ENCODE measurements at places on chromosomes 2 and 18.
A peak's percentile ranks its signal among the peaks of the same experiment; 100 is the strongest.

DNA sequence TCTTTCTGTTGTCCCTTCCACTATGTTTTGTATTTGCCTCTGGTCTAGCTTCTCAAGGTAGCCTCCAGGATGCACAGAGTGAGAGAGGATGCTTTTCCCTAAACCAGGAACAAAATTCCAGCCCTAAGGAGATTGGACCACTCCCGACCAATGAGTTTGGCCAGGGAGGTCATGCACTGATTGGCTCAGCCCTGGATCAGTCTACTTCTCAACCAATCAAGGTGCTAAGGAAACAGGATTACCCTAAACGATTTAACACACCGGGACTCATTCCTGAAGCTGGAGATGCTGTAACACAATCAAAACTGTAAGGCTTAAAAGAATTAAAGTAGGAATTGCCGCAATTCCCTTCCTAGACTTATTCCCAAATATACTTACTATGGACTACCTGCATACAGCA, 34.2 kb upstream of the NR4A2 start:
- no peak for DNase-seq

DNA sequence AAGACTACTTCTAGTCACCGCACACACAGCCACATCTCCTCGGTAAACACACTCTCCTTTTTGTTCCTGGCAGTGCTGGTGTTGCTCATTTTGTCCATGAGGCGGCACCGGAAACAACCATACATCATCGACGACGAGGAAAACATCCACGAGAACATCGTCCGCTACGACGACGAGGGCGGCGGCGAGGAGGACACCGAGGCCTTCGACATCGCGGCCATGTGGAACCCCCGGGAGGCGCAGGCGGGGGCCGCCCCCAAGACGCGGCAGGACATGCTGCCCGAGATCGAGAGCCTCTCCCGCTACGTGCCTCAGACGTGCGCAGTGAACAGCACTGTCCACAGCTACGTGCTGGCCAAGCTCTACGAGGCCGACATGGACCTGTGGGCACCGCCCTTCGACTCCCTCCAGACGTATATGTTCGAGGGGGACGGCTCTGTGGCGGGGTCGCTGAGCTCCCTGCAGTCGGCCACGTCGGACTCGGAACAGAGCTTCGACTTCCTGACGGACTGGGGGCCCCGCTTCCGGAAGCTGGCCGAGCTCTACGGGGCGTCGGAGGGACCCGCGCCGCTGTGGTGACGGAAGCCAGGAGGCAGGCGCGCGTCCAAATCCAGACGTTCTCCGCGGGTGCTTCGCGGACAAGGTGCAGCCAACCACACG, 221.0 kb downstream of the CDH20 start:
- no peak for DNase-seq

DNA sequence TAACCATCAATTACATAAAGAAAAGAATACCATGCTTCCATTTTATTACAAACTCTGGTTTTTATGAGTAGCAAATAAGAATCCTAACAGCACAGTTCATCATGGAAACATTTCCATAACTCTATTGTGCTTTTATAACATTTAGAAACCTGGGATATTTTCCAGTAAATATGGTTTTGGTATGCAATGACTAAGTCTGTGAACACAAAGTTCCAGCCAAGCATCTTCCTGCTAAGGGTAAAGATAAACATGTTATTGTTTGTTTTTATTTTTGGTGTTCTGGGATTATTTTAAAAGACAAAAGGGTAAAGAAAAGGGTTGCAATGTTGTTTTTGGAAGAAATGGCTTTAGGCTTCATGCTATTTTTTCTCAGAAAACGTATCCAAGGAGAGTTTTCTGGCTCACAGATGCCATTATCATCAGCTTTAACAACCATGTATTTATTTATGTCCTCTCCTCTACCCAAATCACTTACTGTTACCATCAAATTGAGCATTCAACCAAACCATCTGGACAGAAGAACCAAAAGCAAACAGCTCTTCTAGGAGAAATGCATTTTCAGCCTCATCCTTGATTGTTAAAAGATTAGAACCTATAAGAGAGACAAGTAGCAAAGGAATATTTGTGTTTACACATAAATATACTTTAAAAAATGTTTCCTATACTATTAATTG, 116.0 kb downstream of the PLA2R1 start:
- no peak for DNase-seq

- DNase-seq = no peak
These were observed 51.6 kb downstream of the APOB start for GRCh38 chr2:20992201-20992711.

DNA sequence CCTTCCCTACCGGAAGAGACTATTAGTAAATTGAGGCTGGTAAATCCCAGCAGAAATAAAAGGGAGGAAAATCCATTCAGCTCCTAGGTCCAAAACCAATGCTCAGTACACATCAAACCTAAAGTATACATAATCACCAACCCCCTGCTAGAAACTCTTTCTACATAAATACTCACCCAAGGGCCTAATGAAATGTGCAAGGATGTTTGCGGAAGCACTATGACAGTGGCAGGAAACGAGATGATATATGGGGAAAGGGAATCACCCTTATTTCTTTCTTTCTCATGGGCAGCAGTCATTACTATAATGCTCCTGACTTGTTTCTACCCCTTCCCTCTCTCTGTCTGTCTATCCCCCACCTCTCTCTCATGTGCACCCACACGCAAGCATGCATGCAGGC, 1.3 kb upstream of the SCTR start:
- no peak for DNase-seq

- no peak for DNase-seq
These were observed 225.1 kb downstream of the CMPK2 start for GRCh38 chr2:6640621-6641015.

- peak; percentile 98 for DNase-seq
These were observed 32.9 kb downstream of the HS1BP3 start for GRCh38 chr2:20617892-20618467.

DNA sequence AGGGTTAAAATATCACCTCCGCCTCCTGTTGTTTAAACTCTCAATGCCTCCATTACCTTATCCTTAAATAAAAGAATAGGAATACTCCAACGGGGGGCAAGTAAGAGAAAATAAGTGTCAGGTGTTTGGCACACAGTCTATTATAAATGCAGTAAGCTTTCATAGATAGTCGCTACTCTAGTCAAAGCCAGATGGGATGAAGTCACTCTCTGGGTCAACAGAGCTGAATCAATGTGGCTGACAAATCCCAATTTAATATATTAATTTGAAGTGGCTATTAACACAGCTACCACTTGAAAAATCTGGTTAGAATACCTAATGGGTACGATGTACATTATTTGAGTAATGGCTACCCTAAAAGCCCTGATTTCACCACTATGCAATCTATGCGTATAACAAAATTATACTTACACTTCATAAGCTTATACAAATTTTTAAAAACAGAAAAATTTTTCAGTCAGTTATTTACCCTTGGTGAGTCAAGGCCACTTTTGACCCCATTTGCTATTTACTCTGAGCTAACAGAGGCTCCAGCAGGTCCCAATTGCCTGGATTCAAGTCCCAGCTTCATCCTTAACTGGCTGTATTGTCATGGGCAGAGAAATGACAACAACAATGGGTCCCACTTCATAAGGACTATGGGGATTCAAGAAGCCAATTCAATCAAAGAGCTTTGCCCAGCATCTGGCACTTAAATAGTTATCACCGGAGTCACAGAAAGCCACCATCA, 167.5 kb upstream of the PID1 start:
- no peak for DNase-seq

DNA sequence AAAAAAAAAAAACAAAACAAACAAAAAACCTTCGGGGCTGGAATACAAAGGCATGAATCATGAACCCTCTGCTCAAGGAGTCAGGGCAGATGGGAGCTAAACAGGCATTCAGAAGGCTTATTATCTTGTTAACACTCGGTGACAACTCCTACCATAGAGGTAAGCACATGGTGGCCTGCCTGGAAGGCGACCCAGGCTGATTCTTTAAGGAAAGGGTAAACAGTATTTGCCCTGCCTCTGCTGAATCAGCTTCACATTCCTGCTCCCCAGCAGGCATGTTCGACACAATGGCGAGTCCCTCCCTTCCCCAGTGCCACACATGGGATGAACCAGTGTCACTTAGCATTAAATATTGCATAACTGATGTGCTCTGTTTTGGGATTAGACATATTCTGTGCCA, 191.9 kb downstream of the ARL4C start:
- DNase-seq = no peak

GRCh38 chr2:120906914-120907313, 171.2 kb downstream of the GLI2 start:
- no peak for DNase-seq

- DNase-seq = no peak
These were observed 144.6 kb upstream of the SATB2 start for GRCh38 chr2:199602271-199602895.

- DNase-seq = no peak
These were observed 183.1 kb downstream of the C1D start for GRCh38 chr2:67879586-67880290.

DNA sequence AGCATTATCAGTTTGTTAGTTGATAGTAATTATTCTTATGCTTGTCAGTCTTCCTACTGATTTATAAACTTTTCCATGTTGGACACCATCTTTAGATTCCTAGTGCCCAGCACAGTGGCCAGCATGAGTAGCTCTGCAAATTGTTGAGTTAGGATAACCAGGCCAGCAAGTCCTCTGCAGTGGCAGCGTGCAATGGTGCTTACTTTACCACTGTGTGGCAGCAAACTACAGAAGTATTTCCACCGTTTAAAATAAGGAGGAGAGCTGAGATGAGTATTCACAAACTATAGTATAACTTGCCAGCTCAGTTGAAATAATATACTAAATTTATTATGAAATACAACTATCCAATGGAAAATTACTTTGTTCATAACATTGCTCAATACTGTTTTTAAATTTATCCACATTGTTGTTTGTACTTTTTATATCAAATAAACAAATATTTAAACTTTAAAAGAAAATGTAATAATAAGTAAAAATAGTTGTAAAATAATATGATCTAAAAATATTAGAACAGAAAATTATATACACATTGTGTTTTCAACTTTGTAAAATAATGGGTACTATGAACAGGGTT, 9.3 kb upstream of the THADA start:
- DNase-seq = no peak

DNA sequence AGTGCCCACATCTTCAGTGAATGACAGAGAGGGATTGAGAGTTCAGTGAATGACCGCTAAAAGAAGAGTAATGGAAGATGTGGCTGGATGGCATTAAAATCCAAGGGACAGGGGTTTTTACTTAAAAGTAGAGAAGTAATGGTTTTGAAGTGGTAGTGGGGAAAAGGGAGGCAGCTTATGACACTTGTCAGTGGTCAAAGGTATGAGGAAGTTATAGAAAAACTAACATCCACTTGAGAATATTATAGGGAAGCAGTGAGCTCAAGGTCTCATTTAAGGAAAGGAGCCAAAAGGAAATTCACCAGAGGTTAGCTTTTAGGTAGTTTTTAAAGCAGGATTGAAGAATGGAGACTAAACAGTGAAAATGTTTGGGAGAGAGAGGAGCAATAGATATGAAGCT, 24.3 kb downstream of the CDK15 start:
- no peak for DNase-seq

DNA sequence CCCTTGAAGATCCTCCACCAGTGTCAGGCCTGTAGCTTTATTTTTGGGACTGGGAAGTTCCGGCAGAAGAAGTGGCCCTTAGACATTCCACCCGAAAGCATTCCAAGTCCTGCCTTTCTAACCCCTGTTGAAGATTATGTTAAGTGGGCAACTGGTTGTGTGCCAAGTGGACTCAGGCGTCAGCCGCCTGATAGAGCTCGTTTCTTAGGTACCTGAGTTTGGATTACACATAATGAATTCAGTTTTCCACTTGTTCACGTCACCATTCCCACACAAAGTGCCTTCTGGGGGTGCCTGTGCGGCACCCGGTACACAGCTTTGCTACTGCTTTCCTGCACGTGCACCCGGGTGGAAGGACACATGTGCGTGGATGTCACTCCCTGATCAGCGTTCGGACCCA, 156.5 kb downstream of the PTGR3 start:
- no peak for DNase-seq

GRCh38 chr18:25759111-25759510, 331.3 kb downstream of the SS18 start:
- no peak for DNase-seq

GRCh38 chr2:43778233-43778632, 4.4 kb downstream of the DYNC2LI1 start:
- no peak for DNase-seq

DNA sequence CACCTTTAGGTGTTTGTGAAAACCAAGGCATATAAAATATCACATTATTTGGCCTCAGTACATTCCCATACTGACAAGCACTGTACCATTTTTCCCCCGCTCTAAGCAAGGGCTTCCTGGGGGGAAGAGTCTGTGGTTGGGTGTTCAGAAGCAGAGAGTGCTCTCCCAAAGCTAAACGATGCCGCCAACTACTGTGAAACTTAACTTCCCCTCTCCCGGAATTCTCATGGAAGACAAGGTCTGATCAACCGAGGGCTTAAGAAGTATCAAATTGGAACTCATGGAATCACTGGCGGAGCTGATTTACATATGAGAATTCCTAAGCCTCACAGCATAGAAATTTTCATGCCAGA, 433 bp upstream of the MFF start:
- DNase-seq = no peak

- no peak for DNase-seq
These were observed 14.6 kb upstream of the LRRFIP1 start for GRCh38 chr2:237612527-237613357.

- DNase-seq = no peak
These were observed at the start of gene RFX8 for GRCh38 chr2:101474731-101475384. Gene RFX8, minus strand, starts transcription at chr2:101475112. Its CDS starts 8,264 bp downstream, at chr2:101466848.

DNA sequence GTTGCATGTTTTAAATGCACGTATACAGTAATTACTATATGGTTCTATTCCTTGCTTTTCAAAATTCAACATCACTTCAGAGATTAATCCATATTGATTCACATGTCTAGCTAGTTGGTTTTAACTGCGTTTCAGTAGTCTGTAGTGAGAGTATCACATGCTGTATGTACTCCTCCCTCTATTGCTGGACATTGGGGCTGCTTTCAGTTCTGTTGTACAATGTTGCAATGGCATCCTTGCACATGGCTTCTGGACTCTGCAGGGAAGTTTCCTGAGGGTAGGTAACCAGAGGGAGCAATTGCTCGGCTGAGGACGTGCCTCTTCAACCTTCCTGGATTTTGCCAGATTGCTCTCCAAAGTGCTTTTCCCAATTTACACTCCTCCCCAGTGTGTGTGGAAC, 10.7 kb upstream of the HPCAL1 start:
- DNase-seq = no peak

DNA sequence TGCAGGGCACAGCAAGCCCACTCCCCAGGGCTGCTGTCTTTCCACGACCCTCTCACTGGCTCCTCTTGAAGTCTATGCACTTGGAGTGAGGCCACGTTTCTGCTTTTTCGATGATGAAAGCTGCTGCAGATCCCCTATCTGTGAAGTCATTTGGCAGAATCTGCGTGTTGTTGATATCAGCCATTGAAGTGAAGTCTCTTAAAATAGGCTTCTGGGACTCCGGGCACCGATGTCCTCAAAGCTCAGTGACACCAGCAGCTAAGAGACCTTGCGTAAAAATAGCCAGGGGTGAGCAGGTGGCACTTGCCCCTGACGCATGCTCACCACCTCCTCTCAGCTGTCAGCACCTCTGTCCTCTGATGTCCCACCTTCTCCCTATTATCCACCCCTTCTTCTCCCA, 89.4 kb upstream of the FHL2 start:
- peak; percentile 71 for DNase-seq

All from left ventricle myocardium inferior (tissue), 1 donor.